Posterior vena cava (tissue), 2 donors: ENCODE measurements at places on chromosomes 16 and 17.

- peak; percentile 69 for DNase-seq
Measured at GRCh38 chr17:66714046-66715023, 120.6 kb upstream of the CACNG5 start.

GRCh38 chr16:78641433-78641832 lies 542.0 kb downstream of the WWOX start:
- DNase-seq = no peak

DNA sequence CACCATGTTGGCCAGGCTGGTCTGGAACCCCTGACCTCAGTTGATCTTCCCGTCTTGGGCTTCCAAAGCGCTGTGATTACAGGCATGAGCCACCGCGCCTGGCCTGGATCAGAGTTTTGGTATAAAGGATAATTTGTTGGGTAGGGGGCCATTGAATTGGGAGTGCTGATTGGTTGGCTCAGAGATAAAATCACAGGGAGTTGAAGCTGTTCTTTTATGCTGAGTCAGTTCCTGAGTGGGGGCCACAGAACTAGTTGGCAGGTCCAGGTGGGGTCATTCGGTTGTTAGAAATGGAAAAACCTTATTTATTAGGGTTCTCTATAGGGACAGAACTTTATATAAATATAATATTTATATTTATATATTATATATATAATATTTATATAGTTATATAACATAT lies 147.1 kb downstream of the SSH2 start:
- DNase-seq = no peak

DNA sequence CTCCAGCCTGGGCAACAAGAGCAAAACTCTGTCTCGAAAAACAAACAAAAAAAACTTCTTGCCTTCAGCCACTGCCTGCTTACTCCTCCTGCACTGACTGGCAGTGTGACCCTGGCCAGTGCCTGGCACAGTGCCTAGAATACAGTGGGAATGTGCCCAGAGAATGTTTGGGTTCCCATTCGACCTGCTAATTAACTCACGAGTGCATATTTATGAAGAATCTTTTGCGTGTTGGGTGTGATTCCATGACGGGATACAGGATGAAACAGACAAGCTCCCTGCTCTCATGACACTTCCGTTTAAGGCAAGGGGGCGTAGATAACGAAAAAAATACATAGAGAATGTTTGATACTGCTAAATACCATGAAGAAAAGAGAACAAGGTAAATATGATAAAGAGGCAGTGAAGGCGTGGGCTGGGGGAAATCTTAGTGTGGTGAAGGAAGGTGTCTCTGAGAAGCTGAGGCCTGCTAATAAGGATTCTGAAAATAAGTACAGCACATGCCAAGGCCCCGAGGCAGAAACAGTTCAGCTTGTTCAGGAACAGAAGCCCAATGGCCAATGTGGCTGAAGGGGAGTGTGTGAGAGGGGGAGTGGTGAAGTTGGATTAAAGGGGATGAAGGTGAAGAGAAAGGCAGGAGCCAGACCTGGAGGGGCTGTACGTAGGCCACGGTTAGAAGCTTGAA lies 4.3 kb downstream of the ABI3 start:
- DNase-seq = no peak

DNA sequence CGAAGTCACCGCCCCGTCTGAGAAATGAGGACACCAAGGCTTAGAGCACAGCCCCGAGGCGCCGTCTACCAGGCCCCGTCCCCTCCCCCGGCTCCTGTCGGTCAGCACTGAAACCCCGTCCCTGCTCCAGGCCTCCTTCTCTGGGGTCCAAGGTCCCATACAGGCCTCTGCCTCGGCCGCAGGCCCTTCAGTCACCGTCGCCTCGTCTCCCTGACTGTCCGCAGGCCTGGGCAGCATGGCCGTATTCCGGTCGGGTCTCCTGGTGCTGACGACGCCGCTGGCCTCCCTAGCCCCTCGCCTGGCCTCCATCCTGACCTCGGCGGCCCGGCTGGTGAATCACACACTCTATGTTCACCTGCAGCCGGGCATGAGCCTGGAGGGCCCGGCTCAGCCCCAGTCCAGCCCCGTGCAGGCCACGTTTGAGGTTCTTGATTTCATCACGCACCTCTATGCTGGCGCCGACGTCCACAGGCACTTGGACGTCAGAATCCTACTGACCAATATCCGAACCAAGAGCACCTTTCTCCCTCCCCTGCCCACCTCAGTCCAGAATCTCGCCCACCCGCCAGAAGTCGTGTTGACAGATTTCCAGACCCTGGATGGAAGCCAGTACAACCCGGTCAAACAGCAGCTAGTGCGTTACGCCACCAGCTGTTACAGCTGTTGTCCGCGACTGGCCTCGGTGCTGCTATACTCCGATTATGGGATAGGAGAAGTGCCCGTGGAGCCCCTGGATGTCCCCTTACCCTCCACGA lies 617 bp downstream of the COASY start:
- no peak for DNase-seq

GRCh38 chr17:27669136-27669535 lies 38.1 kb downstream of the LGALS9 start:
- peak; percentile 22 for DNase-seq

DNA sequence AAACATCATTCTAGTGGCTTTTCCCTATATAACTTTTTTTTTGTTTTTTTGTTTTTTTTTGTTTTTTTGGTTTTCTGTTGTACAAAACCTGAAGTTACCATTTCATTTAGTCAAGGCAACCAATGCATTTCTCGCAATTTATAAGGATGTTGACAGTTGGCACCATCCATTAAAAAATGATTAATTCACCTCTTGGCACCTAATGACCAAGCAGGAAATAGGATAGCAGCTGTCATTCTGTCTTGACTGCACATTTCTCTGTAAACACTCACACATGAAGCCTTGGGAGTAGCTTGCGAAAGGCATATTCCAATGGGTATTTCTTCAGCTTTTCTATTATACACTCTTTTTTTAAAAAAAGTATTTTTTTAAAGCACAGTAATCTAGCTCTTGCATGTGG lies 77.5 kb downstream of the SYCE1L start:
- no peak for DNase-seq

DNA sequence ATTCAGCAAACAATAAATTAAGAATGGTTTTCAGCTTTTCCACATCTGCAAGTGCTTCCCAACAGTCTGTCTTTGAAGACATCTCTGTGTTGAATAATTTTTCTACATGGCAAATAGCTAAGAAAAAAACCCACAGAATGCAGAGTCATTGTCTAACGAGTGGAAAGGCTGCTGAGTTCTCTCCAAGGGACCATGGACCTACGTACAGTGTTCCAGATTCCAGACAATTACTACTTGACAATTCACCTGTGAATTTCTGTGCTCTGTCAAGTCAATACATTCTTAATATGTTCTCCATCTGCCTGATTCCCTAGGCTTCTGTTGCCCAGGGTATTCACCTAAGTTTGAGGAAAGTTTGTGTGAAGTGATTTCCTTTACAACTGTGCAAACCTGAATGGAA lies 83.8 kb upstream of the CA10 start:
- DNase-seq = no peak

DNA sequence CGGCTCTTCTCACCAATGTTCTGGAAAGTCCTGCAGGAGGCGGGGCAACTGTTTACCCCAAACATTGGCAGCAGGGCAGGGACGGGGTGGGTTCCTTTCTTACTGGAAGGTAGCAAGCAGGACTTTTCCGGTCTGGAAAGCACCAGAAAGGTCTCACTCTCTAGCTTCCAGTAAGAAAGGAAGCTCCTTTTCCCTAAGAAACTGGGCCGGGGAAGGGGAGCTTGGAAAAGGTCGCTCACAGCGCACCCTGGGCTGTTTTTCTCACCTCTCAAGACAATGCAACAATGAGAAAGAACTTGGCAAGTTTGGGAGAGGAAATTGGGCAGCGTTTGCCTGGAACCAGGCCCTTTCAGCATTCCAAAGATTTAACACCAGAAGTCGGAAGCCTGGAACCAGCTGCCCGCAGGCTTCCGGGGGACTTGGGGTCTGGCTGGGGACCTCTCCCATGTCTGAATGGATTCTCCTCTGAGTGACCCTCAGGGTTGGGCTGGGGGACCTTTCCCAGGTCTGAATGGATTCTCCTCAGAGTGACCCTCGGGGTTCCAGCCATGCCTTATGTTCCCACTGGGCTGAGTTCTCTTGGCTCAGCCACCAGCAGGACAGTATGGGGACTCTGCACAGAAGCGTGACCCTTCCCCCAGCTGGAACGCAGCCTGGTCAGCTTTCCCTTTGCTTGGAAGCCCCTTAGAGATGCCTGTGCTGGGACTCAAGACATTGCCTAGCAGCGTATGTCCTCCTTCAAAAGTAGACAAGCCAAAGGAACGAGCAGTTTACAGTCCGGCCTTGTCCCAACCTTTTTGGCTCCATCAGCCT lies 166.5 kb upstream of the PLCG2 start:
- DNase-seq = no peak

- no peak for DNase-seq
Measured at GRCh38 chr17:81229666-81229920, 6.8 kb upstream of the CEP131 start.

- DNase-seq = no peak
Measured at GRCh38 chr16:19783363-19784182, 65.5 kb downstream of the IQCK start.

DNA sequence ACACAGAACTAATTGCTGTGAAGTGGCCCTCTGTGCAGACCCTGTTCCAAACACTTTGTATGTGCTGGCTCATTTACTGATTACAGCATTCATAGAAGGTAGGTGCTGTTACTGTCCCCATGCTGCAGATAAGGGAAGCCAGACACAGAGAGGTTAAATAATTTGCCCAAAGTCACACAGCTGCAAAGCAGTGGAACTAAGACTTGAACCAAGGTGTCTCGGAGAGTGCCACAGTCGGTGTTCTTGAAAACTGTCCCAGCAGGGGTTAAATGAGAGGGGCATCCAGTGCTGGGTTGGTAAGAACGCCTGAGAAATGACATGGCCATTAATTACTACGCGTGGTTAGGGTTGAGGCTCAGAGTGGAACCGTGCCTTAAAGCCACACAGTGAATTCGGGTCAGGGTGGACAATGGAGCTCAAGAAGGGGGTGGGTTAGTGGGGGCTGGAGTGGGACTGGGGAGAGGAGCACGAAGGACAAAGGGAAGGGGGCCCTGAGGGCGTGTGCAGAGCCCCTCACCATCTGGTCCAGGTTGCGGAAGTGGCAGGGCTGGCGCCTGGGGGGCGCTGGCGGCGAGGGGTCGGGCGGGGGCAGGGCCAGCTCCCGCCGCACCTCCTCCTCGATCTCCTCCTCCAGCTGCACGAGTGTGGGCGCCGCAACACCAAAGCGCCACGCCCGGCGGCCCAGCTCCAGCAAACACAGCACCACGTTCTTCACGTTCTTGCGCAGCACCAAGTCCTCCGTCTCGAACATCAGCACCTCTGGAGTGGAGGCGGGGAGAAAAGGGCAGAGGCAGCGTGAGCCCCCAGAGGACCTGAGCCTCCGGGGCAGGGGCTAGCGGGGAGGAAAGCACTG lies 3.3 kb downstream of the GAS2L2 start:
- DNase-seq = no peak

GRCh38 chr16:13351181-13351580 lies 449.8 kb downstream of the SHISA9 start:
- DNase-seq = no peak

- no peak for DNase-seq
Measured at GRCh38 chr16:11149011-11149616, 106.9 kb downstream of the SOCS1 start.

DNA sequence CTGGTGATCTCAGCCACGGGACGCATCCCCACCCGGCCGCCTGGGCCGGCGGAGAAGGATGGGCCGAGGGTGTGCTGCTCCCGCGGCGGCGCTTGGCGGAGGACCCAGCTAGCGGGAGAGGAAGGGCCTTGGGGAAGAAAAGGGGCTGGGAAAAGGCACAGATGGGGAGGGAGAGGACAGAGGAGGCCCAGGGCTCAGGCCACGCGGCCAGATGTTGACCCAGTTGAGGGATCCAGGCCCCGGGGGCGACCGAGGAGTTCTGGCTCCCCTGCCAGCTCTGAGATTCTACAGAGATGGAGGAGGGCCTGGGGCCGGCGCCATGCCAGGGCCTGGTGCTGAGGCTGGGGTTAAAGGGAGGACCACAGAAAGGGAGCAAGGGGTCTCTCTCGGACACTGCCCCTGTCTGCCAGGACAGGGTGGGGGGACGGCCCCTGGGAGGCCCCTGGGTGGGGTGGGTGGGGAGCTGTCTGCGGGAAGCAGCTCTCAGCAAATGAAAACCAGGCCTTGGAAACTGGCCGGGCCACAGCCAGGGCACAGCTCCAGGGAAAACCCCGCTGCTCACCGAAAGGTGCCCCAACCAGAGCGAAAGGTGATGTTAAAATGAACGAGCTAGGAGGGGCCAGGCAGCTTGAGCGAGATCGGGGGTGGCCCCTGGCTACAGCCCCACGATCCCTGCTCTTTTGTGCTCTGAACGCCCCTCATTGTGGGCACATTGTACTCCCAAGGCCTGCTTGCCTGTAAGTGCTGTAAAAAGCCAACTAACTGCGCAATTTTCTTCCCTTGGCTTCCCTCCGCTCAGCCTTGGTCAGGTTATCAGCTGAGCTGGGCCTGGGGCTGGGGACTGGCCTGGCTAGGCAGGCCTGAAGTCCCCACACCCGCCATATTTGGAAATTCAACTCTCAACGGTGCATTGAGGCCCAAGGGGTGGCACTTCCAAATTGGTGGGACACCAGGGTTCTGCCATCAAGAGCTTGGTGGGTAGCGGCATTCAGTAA lies 191.4 kb downstream of the ZNF423 start:
- DNase-seq = no peak

DNA sequence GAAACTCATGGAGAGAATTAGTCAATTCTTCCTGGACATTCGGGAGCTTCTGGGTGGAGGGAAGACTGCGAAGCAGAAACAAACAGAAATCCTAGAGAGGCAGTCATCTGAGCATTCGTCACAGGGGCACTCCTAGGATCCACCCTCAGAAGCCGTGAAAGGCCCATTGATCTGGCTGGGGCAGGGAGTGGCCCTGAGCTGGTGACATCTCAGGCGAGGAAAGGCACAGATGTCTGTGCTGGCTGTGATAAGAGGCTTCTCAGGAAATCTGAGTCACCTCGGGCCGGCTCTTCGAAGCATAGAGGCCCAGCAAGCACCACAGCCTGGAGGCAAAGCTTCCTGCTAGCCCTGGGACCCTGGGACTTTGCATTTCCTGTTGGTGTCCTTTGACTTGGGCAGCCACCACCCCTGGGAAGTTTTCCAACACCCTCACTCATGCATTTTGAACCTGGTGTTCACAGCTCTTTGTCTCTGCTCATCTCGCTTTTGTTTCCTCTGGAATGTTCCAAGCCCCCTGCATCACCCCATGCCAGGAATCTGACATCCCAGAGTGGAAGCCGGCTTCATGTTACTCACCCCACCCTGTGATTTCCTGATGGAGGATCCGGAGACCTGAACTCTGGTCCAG lies 23.3 kb upstream of the CDRT4 start:
- peak; percentile 92 for DNase-seq

- DNase-seq = peak; percentile 53
Measured at GRCh38 chr16:14292051-14292825, 221.1 kb downstream of the MRTFB start.

DNA sequence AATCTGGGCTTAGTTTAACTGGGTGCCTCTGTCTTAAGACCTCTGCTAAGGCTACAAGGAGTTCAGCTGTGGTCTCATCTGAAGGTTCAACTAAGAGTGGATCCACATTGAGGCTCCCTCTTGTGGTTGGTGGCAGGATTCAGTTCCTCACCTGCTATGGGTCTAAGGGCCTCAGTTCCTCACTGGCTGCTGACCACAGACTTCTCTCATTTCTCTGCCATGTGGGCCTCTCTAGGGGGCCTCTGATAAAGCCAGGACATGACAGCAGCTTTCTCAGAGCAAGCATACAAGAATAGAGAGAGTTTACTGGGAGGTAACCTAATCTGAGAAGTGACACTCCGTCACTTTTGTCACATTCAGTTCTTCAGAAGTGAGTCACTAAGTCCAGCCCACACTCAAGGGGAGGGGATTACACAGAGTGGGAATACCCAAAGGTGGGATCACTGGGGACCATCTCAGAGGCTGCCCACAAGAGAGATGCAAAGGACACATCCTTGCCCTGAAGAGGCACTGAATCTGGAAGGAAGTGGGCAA lies 19.2 kb upstream of the ABAT start:
- DNase-seq = no peak
